ENCODE measurements at places on chromosomes 4 and X.

GRCh38 chr4:140793291-140793690 lies 37.1 kb upstream of the TBC1D9 start:
- DNase-seq = no peak

DNA sequence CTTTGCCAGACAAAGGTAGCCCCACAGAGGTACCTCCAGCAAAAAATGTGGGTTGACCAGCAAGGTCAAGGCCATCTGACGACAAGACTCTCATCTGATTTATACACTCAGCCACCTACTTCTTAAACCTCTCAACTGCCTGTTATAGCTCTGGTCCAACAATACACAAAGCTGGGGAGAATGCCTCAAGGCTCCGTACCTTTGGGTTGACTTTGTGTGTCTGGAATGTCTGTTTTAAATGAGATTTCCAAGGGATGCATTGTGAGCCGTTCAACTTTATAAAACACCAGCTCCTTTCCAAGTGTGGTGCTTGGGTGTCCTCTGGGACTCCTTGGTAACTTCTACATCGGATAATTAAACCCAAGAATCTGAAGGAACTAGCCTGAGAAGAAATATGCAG lies 167.0 kb upstream of the RPL34 start:
- DNase-seq = no peak

DNA sequence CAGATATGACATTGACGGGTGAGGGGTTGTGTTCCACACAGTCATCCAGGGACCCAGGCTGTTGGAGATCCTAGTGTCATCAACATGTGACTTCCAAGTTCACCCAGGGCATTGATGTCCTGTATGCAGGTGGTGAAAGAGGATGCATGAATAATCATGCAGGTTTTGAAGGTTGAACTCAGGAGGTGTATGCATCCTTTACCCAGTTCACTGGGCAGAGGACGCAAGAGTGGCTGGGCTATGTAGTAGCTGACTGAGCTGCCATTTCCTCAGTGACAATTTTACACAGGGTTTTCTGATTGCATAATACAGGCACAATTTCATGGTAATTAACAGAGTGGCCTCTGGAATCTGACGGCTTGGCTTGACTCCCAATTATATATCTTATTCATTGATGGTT lies 323.0 kb downstream of the HS3ST1 start:
- no peak for DNase-seq

DNA sequence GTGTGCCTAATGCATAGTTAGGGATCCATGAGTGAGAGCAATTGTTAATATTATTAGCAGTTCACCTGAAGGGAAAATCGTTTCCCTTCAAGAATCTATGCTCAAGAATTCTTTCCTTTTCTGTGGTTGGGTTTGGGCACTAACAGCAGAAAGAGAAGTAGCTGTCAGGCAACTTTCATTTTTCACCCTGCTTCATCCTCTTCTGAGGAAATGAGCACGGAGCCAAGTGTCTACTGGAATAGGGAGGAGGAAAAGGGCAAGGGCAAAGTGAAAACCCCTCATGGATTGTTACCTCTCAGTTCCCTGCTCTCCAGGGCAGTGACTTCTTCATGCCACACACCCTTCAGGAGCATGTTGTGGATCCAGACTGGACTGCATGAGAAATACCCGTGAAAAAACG lies 2.6 kb upstream of the HPGDS start:
- no peak for DNase-seq

GRCh38 chr4:98572697-98573096 lies 85.7 kb downstream of the TSPAN5 start:
- DNase-seq = no peak

Measured in RCC 7860 (cell line).